Motor neuron (in vitro differentiated cells): ENCODE measurements at places on chromosomes 7 and 10. TPM values are rescaled to one million over a fixed set of nuclear protein-coding genes. Genes with fewer than 3 reads are reported as not detected.
A peak's percentile ranks its signal among the peaks of the same experiment; 100 is the strongest.

The GPAM gene
- 11.9 and 12.1 TPM in 2 replicates for total RNA-seq

The AGR2 gene
- total RNA-seq: 0.31 TPM in 1 of 2 replicates, not detected in the other

The ZNF862 gene
- 7.1 and 7.2 TPM in 2 replicates for total RNA-seq

The PAX4 gene
- total RNA-seq: 0.33 and 0.49 TPM in 2 replicates

The SH2D4B gene
- 0.22 and 0.44 TPM in 2 replicates for total RNA-seq

The ADAM22 gene
- total RNA-seq: 18.4 and 22.8 TPM in 2 replicates

The PCGF6 gene
- total RNA-seq: 6.4 and 7.2 TPM in 2 replicates

The CHST3 gene
- total RNA-seq: 61.7 and 67.6 TPM in 2 replicates

DNA sequence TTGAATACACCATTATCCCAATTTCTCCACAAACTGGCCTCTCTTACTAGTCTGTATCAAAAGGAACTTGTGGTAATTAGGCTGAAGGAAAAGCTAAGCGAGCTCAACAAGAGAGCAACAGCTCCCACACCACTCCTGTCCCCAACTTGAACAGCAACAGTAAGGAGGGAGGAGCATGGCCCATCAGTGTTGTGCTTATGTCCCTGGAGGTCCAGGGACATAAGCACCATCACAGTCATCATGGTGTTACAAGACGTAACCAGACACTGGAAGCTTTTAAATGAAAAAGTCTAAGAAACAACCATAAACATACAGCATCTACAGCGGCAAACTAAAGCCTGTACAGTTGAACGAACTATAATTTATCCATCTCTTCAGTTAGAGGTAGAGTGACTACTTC lies 989 bp downstream of the ERLIN1 start:
- peak; percentile 1 for ATAC-seq

DNA sequence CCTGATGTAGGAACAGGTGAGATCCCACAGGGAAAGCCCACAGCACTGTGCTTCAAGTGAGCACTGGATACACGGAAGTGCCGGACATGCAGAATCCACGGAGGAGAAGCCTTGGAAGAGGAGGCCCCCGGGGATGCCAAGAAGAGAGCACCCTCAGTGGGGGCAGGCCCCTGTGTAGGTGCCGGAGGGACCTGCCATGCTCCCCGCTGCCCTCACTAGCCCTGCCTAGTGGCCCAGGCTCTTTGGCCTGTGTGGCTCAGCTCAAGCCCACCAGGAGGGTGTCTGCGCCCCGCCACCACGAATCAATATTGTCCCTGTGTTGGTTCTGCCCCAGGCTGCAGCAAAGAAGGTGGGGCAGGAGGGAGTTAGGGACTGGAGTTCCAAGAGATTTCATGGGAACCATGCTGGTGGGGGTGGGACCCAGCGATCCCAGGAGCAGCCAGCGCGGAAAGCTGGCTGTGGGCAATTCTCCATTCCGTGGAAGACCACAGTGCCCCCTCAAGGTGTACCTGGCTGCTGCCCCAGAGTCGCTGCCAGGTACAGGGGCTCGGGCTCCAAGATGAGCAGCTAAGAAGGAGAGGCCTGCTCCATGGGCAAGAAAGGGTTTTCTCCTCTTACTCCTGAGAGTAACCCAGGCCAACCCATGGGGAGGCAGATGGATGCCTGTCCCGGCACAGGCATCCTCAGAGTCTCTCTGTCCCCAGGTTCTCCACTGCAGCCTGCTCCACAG lies 34.9 kb upstream of the LEP start:
- no peak for ATAC-seq

DNA sequence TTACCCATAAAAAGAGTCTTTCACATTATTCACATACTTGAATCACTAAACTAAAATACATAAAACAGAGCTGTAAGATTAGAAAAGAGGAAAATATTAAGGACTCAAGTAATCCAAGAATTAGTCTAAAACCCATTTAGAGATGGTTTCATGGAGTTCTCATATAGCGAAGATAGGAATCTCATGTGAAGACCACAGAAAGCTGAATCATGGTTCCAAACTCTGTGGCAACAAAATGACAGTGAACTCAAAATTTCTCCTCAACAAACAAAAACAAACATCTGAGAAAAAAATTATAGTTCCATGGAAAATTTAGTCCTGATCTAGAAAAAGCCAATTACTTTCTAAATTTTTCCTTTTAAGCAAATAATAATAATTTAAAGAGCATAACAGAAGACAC lies 34.6 kb downstream of the BAZ1B start:
- ATAC-seq: no peak

DNA sequence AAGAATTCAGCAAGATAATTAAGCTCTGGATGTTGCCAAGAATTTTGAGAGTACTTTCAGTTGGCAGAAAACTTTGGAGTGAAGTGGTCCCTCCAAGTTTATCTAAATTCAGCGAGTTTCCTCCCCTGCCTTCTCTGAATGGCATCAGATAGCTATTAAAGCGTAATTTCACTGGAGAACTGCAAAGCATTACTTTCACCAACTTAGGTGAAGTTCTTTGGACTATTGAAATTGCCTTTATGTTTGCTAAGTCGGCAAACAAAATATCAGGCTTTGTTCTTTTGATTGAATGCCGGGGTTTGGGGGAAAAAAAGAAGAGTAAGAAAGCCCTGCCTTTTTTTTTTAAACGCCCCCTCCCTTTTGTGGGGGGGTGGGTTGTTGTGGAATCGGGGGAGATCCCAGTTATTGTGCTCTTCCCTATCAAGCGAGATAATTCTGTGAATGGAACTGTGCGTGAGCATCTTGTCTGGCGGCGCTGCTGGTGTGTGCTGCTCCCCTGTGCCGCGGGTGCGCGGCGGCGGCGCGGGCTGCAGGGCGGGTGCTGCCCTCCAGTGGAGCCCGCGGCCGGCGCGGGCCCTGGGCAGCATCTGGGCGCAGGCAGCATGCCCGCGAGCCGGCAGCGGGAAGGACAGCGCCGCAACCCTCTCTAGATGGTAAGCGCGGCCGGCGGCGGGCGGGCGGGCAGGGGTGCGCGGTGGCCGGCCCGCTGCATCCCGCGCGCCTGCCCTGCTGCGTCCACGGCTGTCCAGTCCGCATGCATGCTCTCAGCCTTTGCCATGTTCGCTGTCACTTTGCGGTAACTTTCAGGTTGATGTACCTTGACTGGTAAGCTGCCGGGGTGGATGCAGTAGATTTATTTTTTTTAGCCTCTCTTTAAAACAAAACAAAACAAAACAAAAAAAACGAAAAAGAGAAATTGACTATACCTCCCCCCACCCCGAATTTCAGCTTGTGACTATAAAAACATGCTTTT lies 176.5 kb downstream of the TCF7L2 start:
- ATAC-seq: peak; percentile 95

- no peak for ATAC-seq
These were observed 85.5 kb downstream of the SLC25A13 start for GRCh38 chr7:96236198-96237039.

- no peak for ATAC-seq
These were observed 55.1 kb downstream of the FAM53B start for GRCh38 chr10:124688889-124689670.

GRCh38 chr7:120838281-120838682 lies 19.7 kb downstream of the TSPAN12 start:
- no peak for ATAC-seq

DNA sequence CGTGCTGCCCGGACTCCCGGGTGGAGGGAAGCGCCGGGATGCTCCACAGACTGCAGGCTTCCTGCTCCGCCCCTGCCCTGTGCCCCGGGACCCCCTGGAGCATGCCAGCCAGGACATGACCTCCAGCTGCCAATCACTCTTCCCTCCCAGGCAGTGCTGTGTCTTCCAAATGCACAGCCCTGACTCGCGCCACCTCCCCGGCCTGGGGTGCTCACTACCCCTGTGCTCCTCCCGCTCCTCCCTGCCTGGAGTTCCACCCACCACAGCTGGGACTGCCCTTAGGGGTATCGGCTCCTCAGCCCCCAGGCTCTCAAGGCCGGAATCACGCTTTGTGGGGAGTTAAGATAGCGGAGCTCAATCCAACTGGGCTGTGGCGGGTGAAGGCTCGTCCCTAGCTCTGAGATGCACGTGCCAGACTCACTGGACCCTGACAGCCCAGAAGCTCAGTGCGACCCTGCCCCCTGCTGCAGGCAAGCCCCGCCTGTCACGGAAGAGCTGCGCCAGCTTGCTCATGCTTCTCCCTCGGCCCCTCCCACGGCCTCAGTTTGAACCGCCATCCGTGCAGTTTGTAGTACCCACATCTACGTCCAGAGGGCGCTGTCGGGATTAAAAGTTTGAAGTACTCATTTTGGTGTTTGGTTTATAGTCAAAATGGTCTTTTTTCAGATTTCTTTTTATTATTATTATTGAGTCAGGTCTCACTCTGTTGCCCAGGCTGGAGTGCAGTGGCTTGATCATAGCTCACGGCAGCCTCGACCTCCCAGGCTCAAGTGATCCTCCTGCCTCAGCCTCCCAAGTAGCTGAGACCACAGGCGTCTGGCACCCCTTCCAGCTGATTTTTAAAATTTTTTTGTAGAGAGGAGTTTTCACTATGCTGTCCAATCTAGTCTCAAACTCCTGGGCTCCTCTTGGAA lies 142.5 kb upstream of the TCERG1L start:
- peak; percentile 66 for ATAC-seq

DNA sequence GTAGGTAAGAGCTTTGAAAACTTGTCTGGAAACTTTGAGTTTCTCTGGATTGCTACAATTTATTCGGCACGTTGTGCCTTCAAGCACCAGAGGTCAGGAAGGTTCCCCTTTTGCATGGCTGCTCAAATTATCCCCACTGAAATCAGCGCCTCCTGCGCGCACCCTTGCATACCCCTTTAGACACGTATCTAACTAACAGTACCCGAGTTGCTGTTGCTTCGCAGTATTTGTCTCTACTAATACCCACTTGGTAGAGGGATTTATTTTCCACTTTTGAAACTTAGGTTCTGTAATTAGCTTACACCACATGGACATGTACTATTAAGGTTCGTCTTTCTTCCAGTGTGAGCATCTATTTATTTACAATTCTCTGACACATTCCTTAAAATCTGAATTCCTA lies 1.6 kb downstream of the MEOX2 start:
- no peak for ATAC-seq

GRCh38 chr7:107364787-107365186 lies 105.1 kb upstream of the GPR22 start:
- ATAC-seq: no peak

DNA sequence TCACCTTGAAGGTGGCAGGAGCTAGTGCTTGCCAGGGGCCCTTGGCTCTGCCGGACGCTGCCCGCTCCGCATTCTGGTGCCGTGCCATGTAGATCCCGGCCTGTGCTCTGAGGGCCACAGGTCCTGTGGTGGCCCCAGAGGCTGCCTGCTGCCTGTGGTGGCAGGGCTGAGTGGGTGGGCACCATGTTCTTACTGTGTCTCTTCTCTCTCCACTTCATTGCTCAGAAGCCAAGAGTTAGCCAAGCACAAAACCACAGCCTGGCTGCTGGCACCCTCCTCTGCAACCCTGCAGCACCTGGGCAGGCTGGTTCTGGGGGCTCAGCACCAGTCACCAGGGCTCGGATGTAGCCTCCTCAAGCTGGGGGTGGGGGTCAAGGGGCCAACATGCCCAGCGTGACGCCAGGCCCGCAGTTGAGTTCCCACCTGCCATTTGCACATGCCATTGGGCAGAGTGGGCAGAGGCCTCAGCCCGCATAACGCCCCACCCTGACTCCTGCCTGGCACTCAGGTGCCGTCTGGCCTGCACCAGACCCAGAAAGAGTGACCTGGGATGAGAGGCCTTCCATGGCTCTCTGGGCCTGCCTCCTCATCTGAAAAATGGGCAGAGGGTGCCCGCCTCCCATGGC lies 16.3 kb downstream of the ZMIZ1 start:
- no peak for ATAC-seq

DNA sequence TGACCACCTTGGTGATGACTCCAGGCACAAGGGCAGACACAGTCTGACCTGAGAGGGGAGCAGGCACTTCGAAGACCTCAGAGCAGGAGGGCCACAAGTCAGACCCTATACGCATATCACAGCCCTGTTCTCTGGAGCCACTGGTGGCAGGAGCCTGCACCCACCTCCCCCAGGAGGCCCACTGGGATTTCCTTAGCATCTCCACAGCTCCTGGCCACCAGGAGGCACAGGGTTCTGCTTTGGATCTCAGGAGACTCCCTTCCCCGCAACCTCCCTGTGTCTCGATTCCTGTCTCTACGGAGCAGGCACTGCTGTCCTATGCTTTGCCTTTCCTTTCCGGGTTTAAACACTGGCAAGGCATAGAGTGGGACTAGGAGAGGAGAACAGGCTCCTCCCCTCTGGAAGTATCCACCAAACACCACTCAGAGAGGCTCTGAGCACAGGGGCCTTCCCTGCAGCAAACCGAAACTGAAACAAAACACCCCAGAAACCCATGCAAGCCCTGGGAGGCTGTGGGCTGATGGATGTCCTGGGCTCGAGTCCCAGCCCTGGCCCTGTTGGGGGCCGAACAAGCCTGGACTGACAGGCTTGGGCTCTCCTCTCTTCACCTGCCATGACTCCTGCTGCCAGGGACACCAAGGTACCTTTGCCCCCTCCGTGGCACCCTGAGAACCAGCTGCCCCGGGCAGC lies 166.3 kb downstream of the NEURL1 start:
- peak; percentile 79 for ATAC-seq

DNA sequence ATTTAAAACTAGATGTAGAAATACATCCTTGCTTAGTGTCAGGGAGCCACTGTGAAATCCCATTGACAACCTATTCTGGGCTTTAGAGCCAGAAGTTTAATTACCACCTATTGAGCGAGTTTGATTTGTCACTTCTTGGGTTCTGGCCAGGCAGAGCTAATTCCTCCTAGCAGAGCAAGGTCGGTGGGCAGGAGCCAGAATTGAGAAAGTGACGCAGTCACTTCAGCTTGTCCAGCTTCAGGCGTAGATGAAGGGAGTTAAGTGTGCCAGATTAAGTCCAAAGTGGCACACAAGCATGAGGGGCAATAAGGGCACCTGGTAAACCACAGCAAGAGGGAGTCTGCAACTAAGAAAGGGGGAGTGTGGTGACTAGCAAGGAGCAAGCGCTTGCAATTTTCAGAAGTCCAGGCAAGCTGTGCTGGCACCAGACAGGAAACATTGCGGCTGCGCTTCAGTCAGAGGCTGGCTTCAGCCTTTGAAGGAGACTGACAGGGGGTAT lies 119.4 kb downstream of the ST7 start:
- peak; percentile 64 for ATAC-seq

DNA sequence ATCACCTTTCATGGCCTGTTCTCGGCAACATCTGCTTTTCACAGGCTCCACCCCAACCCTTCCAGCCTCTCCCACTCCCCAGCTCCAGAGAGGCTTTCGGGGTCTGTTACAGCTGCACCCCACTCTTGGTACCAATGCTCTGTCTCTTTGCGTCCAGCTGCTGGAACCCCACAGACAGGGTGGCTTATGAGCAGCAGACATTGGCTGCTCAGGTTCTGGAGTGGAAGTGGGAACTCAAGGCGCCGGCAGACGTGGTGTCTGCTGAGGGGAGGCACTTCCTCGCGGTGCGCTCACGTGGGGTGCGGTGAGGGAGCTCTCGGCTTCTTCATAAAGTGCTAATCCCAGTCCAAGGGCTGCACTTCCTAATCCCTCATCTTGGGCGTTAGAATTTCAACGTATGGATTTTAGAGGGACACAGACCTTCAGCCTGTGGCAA lies 185.7 kb downstream of the ELFN1 start:
- ATAC-seq: no peak

DNA sequence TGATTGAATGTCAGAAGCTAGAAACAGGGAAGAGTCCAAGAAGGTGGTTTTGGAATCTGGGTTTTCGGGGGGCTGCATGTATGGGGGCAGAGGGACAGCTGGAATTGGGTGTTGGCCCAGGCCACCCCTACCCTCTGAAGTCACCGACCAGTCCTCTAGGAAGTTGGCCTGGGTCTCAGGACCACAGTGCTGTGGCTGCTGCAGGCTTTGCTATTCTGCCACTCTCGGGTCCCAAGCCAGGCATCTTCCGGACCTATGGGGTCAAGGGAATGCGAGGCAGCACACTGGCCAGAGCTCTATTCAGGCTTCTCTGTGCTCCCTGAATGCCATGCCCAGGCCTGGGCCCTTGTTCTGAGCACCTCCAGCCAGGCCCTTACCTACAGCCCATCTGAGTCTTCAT lies 13.2 kb downstream of the FGF8 start:
- no peak for ATAC-seq

GRCh38 chr10:87942884-87943527 lies 79.6 kb downstream of the PTEN start:
- ATAC-seq: no peak
